ENCODE measurements at places on chromosomes 5 and 9.

DNA sequence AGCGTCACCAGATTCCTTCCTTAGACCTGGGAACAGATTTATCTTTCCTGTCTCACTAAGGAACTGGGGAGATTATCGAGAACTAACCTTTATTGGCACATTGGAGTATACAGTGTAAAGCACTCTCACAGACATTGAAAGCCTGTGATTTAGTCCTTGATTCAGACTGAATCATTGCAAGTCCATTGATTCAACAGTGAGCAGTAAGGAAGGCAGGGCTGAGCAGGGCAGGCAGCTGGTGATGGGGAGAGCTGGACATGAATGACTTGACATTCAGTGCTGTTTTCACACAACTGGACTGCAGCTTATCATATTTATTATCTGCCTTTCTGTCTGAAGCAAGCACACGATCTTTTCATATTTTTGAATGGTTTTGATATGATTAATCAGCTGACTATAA lies 16.2 kb downstream of the ISOC1 start:
- DNase-seq: peak; percentile 64

DNA sequence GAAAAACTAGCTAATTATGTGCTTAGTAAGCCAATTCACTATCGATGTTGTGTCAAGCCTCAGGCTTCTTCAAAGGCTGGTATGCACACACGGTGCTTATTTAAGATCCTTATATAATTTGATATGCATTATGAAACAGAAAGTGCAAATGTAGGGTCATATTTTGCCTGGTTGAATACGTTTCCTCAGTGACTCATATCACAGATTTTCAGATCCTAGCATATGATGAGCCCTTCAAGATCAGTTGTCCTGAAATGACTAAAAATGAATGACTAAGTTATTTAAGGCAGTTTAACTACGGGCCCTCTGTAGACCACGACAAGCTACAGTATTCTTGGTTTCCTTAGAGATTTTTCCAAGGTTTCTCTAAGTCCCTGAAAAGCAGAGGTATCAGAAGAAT lies 778.3 kb downstream of the PRELID2 start:
- peak; percentile 60 for DNase-seq

DNA sequence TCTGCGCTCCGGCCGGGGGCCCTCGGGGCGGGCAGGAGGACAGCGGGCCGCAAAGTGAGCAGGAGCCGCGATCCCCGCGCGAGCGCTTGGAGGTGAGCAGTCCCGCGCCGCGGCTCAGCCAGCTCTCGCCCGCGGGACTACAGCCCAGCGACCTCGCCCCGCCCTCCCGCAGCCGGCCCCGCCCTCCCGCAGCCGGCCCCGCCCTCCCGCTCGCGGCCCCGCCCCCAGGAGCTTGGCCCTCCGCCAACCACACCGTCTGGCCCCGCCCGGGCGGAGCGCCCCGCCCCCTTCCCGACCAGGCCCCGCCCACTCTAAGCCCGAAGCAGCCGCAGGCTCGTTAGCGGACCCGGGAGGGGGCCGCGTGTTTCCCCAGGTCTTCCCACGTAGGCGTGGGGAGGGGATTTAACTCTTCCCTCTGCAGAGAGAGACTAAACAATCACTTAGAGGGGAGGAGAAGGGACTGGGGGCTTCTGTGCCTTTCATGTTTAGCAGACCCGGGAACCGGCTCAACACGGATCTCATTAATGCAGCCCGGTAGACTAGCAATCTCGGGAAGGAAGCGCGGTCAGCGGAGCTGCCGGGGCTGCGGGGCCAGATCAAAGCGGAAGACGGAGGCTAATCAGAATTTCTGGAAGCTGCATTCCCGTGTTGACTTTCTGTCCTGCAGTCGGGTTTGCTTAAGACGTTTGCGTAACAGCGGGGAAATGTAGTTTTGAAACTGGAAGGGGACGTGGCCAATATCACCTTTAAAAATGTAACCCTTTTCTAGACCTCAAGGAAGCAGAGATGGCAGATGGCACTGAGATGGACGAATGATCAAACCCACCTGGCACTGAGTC lies at the start of gene MYO10:
TSS of gene MYO10 (minus strand) at position 139 of the 839 bp plus-strand sequence. CDS start 480 bp downstream, outside the sequence.
- peak; percentile 79 for DNase-seq

- peak; percentile 46 for DNase-seq
These were observed 8.1 kb downstream of the ARPC5L start for GRCh38 chr9:124869986-124870560.

DNA sequence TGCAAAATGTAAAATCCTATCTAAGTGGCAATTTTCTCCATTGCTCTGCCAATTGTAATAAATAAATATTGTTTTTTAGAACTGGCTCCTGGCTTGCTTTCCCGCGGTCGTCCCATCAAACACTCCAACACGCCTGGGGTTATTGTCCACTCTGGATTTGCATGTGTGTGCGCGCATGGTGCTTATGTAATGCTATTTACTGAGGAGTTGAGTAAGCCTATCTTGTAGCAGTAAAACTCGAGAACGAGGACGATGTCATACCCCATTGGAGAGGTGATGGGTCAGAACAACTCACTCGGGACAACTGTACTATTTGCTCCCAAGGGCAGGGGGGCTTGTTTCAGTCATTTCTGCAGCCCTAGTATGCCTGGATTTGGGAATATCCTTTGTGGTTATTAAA lies 220.9 kb downstream of the PAX5 start:
- no peak for DNase-seq

DNA sequence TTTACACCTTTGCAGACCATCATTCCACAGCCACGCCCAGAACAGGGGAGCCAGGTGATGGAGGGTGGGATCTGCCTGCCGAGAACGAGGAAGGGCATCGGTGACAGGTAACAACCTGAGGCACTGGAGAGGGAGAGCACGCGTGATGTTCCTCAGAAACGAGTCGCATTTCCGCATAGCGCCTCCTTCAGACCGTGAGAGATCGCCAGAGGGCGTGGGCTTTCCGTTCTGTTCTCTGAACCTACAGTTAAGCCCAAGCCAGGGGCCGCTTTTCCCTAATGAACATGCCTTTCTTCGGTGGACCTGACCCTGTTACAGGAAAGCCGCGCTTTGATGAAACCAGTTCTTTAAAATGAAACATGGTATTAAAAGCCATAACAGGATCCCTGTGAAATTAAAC lies 17.1 kb upstream of the ADAMTS2 start:
- DNase-seq: no peak

- DNase-seq: peak; percentile 81
These were observed 91.1 kb downstream of the ZNF608 start for GRCh38 chr5:124655251-124655917.

- no peak for DNase-seq
These were observed 84.2 kb downstream of the FNBP1 start for GRCh38 chr9:129958796-129959195.

GRCh38 chr9:70060883-70061507 lies 17.3 kb downstream of the MAMDC2 start:
- no peak for DNase-seq

Data from HCEC 1CT (cell line).